Kidney glomerular epithelial cell (primary cell): ENCODE measurements at places on chromosomes 11 and 22.

- DNase-seq, result no peak
Measured at GRCh38 chr11:9776203-9776602, 112.3 kb downstream of the SWAP70 start.

DNA sequence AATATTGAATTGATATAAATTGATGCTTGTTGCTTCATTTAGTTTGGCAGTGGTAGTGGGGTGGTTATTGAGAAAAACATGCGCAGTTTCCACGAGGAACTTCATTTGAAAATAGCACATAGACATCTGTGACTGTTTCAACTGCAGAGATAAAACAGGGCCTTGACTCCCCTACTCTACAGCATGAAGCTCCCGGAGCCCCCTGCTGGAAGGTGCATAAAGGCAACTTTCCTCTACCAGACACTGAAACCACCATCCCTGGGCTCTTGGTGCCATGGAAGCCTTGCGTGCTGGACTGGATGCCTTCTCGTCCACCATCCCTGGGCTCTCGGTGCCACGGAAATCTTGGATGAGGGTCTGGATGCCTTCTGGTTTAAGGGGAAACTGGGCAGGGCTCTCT is 195.9 kb downstream of the CSNK2A3 start:
- peak; percentile 4 for DNase-seq

DNA sequence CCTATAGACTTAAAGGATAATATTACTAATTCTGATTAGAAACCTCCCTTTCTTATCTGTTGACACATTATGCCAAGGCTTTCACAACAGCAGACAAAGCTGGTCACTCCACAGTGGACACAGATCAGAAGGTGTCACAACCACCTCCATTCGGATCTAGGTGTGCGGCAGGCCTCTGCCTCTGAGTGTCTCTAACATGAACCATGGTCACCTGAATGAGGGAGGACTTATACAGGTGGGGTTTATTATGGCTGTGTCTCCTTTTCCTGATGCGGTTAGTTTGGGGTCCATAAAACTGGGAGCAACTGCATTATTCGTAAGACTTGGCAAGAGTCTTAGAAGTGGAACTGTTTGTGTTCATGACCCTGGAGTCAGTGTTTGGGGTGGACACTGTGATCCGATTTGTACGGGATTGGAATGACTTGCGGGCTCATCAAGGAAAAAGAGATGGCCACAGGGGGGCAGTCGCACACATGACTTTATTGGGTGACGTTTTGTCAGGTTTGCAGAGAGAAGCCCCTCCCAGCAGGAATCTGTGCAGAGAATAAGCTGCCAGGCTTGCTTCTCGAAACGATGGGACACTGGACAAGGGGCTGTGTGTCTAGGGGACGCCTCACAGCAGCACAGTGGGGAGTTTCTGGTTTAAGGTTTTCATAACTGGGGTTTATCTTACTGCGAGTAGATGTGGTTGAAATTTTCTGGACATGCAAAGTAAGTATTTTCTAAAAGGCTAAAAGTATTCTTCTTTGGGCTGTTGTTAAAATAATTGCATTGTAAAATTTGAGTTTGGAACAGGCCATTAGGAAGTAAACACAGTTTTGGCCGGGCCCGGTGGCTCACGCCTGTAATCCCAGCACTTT is 90.6 kb downstream of the GAB4 start:
- DNase-seq, result peak; percentile 48

DNA sequence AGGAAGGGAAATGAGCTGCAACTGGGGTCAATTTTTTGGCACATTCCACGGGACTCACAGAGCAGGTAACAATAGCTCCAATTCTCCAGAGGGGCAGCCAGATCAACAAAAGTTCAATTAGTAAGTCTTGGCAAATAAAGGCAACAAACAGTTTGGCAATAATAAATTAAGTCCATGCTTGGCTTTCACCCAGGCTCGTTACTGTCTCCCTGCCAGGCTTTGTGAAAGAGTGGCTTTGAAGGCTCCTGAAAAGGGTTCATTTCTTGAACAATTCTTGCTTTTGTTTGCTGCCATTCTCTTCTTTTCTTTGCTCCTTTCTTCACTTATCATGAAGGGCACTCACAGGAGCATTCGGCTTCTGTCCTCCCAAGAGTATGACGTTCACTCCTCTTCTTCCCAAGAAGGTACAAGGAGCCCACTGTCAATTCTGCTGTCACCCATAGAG is 123.3 kb downstream of the APIP start:
- DNase-seq, result no peak

DNA sequence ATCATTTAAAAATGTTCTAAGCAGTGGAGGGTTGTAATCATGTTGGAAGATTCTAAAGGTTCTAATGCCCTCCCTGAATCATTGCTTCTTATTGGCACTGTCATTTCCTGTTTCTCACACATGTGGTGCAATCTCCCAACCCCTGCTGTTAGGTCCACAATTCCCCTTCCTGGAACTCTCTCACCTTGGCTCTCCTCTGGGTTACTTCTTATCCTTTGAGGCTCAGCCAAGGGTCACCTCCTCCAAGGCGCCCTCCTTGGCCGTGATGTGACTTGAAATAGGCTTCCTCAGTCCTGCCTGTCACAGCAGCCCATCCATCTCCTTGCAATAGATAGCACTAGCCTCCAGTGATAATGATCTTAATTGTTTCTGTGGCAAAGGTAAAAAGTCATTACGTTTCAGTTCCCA is 149.8 kb downstream of the TTC17 start:
- DNase-seq, result no peak

- DNase-seq, result no peak
Measured at GRCh38 chr11:47388697-47389576, 10.6 kb upstream of the SPI1 start.
